SK-N-SH (cell line): ENCODE measurements at places on chromosomes 3 and 15.

- DNase-seq = no peak
These were observed 44.0 kb downstream of the PHLDB2 start for GRCh38 chr3:111903067-111903511.

DNA sequence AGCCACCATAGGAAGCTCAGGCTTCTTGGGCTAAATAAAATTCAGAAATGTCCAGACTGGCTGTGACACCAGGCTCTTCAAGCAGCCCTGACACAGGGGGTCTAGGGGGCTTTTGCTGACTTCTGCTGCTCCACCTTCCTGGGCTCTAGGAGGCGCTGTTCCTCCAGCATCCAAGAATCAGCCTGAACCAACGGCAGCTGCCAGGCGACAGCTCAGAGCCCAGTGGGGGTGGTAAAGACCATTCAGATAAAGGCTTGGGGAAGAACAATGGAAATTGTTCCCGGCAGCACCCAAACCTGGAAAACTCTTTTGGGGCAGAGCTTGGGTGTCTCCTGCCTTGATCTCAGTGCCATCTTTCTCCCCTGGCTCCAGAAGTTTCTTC is 21.6 kb upstream of the PSTPIP1 start:
- DNase-seq = peak; percentile 57

DNA sequence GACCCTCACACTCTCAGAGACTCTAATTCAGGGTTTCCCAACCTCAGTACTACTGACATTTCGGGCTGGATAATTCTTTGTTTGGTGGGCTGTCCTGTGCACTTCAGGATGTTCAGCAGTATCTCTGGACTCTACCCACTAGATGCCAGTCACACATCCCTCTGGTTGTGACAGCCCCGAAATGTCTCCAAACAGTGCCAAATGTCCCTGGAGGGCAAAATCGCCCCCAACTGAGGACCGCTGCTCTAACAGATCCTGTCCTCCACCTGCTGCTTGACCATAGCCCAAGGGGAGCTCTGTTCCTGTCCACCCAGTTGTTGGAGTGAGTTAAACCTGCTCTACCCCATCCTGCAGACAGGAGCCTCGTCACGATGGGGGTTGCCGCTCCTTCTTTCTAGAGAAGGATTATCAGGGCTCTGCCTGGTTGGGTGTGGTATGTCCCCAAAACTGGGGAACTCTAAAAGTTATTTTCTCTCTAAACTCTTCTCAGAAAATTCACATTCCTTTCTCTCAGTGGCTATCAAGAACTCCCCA is 85.6 kb upstream of the PSMD6 start:
- no peak for DNase-seq

DNA sequence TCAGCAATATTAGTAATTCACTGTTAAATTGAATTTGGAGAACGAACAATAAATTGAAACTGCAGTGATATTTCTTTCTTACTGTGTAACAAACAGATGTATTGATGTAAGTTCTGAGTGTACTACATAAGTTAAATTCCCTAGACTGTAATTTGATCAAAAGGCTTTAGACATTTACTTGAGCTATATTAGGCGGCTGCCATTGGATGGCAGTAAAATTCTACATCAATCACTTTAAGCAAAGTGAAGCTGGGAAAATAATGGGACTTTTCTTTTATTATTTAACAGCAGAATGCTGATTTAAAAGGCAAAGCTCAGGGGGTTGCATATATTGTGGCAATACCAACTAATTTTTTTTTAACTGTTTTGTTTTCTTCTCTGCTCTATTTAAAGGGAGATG is 212.6 kb upstream of the PLSCR5 start:
- DNase-seq = no peak

- DNase-seq = no peak
These were observed 212.3 kb upstream of the CFAP20DC start for GRCh38 chr3:59262076-59262498.

GRCh38 chr15:100216182-100216581 is 125.6 kb downstream of the ADAMTS17 start:
- no peak for DNase-seq

GRCh38 chr3:30962084-30962483 is 67.6 kb upstream of the GADL1 start:
- no peak for DNase-seq
